ENCODE measurements at places on chromosomes 4 and X.

DNA sequence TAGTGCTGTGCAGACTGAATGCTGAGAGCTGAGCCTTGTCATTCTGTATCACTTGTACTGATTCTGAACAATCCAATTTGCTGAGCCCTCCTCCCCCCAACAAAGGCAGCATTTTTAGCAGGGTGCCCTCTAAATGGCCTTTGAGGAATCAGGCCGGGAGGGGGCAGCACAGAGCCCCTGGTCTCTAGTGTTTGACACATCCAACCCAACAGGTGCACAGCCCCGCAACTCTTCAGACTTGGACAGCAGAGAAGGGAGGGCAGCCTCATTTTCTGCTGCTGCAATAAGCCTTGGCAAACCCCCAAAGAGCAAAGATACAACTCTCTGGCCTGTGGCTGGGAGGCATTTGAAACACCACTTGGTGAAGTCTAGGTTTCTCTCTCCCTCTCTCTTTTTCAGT is 3.4 kb downstream of the ATP1B4 start:
- no peak for DNase-seq

DNA sequence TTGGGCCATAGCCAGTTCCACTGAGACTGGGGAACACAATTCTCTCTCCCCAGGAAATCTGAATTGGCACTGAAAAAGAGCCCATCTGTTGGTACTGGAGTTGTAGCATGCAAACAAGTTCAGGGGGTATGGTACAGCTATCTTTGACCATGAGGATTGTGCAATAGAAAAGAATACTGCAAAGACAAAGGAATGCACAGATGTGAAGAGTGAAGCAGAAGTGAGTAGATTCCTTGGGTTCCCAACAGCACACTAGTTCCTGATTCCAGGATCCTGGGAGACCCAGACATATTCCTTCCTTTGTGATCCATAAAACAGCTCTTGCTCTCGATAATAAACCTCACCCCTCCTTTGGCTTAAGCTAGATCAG is 43.3 kb upstream of the CTAG2 start:
- no peak for DNase-seq

GRCh38 chr4:168993714-168994510 is 16.1 kb downstream of the CBR4 start:
- no peak for DNase-seq

DNA sequence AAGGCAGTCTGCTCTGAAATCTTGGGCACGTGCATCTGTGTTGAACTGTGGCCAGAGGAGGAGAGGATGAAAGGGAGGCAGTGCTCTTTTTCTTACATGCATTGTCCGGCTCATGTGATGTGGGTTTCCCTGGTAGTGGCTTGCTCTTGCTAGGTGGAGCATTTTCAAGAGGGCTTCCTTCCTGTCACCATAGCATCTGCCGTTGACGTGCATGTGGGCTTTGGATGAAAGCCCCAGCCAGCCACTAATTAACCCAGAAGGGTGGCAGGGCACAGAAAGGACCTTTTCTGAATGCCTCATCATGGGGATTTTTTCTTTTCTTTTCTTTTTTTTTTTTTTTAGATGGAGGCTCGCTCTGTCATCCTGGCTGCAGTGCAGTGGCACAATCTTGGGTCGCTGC is 121.3 kb downstream of the GPR143 start:
- peak; percentile 9 for DNase-seq

- peak; percentile 60 for DNase-seq
Observed at GRCh38 chr4:140152013-140152703, 1.8 kb downstream of the MAML3 start.

GRCh38 chr4:122005064-122005755 is 53.4 kb upstream of the TRPC3 start:
- no peak for DNase-seq

DNA sequence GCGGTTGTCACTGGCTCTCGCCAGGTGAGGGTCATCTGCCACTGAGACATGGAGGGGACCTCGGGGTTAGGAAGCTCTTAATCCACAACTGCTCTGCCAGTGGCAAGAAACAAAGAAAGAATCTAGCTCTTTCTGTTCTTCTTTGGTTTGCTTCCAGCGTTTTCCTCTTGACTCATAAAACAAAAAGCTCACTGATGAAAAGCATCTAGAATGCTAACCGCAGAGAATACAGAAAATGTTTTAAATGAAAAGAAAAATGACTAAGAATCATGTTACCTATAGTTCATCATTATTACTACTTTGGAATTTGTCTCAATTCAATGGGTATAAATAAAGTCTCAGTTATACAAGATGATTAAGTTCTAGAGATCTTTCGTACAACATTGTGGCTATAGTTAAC is 274.8 kb upstream of the TENM3 start:
- no peak for DNase-seq

DNA sequence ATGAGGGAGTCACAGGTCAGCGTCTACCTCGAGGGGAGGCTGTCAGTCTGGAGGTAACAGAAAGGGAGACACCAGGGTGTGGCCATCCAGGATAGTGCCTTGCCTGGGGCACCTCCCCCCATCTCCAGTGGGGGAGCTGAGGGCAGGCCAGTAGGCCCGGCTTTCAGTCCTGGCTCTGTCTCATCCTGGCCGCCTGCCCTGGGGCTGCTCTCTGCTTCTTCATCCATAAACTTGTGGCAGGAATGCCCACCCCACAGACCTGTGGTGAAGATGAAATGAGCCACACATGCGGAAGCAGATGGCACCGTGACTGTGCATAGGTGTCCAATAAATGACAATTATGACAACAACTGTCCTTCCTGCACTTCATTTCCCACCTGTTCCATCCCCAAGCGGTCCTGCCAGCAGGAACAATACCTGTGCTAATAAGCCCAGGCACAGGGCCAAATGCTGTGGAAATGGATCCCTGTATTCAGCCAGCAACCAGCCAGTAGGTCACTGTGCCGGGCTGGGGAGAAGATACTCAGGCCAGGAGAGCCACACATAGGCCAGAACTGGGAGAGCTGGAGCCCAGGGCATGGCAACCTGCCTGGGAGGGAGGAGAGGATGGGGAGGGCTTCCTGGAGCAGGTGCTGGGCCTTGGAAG is 30.2 kb downstream of the TRO start:
- no peak for DNase-seq

DNA sequence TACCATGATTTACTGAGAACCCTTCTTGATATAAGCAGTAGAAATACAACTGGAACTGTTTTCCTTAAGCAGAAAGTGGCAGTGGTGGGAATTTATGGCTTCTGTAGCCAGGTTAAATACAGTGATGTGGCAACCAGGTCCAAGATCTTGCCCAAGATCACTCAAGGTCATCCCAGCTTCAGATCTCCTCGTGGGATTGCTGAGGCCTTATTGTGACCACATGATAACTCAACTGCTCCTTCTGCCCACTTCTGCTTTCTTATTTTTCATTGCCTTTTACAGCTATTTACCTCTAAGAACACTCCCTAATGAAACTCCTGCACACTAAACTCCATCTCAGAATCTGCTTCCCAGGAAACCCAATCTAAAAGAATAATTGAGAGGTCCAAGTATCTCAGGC is 12.4 kb upstream of the CYBB start:
- no peak for DNase-seq

GRCh38 chr4:81639248-81639647 is 167.5 kb upstream of the RASGEF1B start:
- DNase-seq, result no peak

DNA sequence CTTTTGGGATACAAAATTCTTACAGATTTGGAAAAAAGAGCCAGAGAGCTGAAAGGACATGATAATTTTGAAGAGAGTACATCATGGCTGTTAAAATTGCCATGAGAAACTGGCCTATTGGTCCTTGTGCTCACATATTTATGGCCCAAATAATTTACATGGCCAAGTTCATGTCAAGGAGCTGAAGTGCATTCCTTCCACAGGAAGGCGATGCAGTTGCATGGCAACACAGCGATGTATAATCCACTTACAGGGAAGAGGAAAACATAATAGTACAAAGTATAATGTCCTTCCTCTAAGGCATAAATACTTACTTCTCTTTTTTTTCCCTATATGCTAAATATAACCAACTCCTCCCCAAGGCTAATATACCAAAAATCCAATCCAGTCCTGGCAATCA is 914.5 kb upstream of the AGA start:
- no peak for DNase-seq

DNA sequence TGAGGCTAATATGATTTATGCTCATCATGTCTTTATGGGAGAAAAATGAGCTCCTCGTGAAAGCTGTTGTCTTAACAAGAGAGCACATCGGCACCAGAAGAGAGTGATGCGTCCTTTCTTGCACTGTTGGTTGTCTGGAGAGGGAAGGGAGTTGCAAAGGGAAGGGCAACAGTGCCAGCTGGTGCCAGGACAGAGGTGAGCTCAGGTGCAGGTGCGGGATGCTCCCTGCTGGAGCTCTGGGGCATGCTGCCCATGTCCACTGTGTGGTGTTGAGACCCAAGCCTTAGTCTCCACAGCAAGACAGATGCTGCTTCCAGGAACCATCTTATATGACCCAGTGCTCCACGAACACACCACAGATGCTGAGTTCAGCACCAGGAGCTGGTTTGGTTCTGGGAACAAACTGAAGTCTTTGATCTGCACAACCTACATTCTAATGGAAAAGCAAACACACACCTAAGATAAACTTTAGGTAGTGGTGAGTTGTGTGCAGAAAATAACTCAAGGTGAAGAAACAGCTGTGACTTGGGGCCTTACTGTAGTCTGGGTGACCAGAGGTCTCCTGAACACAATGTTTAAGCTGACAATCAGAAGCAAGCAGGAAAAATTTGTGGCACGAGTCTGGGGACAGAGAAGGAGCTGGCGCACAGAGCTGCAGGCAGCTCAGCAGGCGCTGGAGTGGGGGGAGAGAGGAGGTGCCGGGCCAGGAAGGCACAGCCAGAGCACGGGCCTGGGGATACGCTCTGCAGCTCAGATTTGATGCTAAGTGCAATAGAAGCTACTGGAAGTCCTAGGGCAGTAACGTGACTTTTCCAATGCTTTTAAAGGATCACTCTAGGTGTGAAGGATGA is 73.2 kb downstream of the HAUS3 start:
- no peak for DNase-seq

- DNase-seq, result no peak
Observed at GRCh38 chr4:80711956-80712355, 318.6 kb upstream of the BMP3 start.

DNA sequence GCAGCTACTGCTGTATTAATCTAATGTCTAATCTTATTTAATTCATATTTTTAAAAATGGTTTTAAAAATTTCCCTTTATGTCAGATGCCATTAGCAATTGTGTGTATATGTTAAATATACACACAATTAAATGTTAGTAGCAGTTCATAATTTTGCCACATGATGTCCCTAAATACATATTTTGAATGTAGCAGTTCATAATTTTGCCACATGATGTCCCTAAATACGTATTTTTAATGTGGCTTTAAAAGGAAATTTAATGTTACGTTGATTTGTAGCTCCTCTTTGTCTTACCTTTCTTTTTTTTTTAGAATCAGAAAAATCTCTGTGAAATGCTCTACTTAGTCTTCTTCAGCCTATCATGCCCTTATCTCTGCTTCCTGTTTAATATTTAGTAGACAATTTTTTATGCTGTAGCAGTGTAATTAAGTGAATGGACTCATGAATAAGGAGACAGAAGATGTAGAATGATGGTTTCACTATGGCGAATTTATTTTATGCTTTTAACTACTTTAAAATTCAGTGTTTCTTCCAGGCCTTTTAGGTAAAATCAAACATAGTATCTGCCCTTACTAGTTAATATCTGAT is 26.1 kb downstream of the RBM46 start:
- DNase-seq, result no peak

GRCh38 chr4:14856934-14857235 is 145.4 kb upstream of the CPEB2 start:
- no peak for DNase-seq

GRCh38 chr4:87196927-87197326 is 23.5 kb downstream of the KLHL8 start:
- no peak for DNase-seq

DNA sequence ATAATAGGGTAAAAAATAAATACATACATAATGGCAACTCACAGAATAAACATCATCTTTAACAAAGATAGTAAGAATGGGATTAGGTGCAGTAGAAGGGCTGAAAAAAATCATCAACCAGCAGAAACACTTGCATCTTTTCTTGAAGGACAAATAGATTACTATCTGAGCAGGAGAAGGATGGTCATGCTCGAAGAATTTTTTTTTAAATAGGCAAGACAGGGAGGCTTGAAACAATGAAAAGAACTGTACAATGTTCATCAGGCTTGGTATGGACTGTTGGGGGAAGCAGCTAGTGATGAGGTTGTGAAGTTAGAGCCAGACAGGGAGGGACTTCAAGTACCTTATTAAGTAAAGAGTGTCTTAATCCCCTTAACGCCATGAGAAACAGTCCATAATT is 167.4 kb upstream of the LDB2 start:
- DNase-seq, result no peak

GRCh38 chrX:96102997-96103396 is 581.6 kb upstream of the DIAPH2 start:
- no peak for DNase-seq

- DNase-seq, result no peak
Observed at GRCh38 chrX:44036336-44036735, 63.1 kb upstream of the NDP start.

DNA sequence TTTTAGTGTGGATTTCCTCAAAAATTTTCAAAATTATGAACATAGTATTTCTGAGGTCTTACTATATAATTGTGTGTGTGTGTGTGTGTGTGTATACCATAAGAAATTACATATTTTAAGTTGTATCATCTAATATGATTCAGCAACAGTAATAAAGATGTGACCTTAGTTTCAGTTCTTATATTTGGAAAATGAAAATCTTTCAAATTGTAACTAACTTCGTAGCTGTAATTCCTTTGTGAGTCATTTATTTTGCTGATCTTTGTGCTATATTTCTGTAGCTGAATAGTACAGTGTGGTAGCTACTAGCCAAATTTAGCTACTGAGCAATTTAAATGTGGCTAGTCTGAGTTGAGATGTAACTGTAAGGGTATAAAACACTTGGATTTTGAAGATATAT is 116.4 kb downstream of the RAP1GDS1 start:
- DNase-seq, result no peak

DNA sequence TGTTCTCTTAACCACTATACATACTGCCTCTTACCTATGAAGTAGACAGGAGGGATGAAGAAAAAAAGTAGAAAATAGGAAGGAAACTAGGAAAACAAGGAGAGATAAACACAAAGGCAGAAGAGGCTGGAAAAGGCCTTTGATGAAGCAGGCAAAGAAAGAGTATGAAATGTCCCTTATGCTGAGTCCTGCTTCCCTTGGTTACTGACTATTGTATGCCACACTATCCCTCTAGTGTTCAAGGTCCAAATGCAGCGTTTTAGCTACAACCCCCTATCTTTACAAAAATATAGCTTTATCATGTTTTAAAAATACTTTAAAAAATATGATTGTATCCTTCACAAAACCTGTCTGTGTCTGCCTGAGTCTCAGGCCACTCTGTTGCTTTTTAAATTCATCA is 233.1 kb downstream of the CAMK2D start:
- no peak for DNase-seq

- DNase-seq, result peak; percentile 36
Observed at GRCh38 chrX:39613997-39614679, 483.6 kb downstream of the BCOR start.

- no peak for DNase-seq
Observed at GRCh38 chr4:112416464-112416863, 99.5 kb downstream of the NEUROG2 start.

All from stimulated activated CD4-positive, alpha-beta T cell treated with anti-CD3 and anti-CD28 coated beads, Interleukin-15, amount 100 ng/mL, for 48 hours (primary cell).